ENCODE measurements at places on chromosomes 7 and 10.

DNA sequence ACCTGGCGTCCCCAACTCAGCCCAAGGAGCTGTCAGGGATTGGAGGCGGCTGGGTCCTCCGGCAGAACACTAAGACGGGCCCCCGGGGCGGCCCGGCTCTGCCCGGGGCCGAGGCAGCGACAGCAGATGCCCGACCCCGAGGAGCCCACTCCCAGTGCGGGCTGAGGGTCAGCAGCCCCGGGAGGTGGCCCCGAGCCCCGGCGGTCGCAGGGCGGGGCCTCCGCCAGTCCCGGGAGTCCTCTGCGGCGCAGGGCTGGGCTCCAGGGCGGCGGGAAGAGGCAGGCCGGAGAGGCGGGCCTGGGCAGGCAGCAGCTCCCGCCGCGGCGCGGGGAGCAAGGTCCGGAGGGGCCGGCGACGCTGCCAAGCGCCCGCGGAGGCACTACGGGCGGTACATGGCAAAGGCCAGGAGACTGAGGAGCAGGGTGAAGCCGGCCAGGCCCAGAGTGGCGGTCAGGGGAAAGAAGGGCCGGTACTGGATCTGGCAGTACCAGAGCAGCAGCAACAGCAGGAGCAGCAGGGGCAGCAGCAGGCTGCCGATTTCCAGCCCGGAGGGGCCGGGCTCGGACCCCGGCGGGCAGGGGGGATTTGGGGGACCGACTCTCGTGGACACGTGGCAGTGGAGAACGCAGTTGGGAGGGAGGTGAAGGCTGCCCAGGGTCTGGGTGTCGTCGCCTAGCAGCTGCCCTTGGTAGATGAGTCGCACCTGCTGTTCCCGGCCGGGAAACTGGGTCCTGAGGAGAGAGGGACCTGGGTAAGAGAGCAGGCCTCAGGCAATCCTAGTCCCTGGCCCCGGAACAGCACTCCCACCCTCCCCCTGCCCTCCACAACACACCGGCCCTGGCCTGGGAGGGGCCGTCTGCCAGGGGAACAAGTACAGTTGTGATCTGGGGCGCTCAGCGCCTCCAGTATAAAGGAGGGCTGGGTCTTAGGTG, 827 bp upstream of the FASTK start:
- peaks cover 52% of the 10 kb centered on the region for H3K36me3 ChIP-seq
- DNase-seq: no peak
- H3K4me3 ChIP-seq: peak overlapping the region; percentile 88

GRCh38 chr10:59885430-59886134, 20.8 kb downstream of the CCDC6 start:
- H3K36me3 ChIP-seq: no peaks in the 10 kb centered on the region
- DNase-seq: no peak
- H3K4me3 ChIP-seq: no peak overlapping the region
- no peaks in the 10 kb centered on the region for H3K4me1 ChIP-seq
- H3K27me3 ChIP-seq: no peaks in the 10 kb centered on the region
- H3K27ac ChIP-seq: no peak overlapping the region

DNA sequence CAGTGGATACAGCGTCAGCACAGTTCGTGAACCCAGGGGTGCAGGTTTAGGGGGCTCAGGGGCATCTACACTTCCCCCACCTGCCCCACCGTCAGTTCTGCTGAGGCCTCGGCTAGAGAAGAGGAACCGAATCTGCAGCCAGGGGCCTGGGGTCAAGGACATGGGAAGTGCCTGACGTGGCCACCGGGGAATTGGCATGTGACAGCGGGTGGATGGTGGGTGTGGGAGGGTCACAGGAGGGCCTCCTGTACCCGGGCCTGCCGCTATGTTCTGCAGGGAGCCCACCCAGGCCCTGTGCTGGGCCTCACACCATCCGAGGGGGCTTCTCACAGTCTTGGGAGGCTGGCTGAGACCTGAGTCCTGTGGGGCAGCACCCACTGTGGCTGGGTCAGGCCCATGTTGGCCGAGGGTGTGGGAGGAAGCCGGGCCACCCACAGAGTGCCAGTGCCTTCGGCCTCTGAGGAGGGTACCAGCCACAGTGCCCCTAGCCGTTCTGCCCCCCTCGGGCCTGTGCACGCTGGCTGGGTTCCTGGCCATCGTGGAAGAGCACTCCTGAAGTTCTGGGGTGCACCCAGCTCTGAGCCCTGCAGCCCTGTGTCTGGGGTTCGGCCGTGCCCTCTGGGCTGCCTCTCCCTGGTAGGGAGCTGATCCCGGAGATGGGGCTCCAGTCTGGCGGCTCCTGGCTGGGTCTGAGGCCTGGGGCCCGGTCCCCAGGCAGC, 5.9 kb downstream of the TTYH3 start:
- peak; percentile 51 for DNase-seq
- no peaks in the 10 kb centered on the region for H3K27me3 ChIP-seq
- H3K4me1 ChIP-seq: peaks cover 94% of the 10 kb centered on the region
- peaks cover 61% of the 10 kb centered on the region for H3K36me3 ChIP-seq

DNA sequence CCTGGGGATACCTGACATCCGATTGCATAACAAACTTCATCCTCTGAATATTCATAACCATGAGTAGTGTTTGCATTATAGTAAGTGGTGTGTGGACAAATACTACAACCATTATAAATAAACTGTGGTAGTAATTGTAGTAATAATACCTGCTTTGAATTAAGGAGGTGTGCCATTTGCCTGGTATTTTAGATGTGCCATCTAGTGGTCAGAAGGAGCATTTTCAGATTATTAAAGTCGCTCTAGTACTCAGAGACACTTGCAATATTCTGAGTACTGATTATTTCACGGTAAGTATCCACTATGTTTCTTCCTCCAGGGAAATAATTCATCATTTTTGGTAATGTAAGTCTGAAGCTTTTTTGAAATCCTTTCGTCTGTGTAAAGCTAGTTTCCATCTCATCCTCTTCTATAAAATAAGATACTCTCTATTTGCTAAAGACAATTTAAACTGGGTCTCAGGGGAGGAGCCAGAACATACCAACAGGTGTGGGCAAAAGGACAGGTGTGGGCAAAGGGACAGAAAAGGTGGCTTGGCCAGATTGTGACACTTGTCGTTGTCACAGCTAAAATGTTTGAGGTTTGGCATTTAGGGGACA, 115.3 kb upstream of the WDR11 start:
- no peak for DNase-seq
- no peak overlapping the region for H3K4me3 ChIP-seq
- H3K4me1 ChIP-seq: no peaks in the 10 kb centered on the region
- no peak overlapping the region for H3K27ac ChIP-seq

- no peaks in the 10 kb centered on the region for H3K36me3 ChIP-seq
- H3K4me1 ChIP-seq: no peaks in the 10 kb centered on the region
- H3K27me3 ChIP-seq: no peaks in the 10 kb centered on the region
- no peak overlapping the region for H3K27ac ChIP-seq
Observed at GRCh38 chr7:131664570-131664969, 108.1 kb upstream of the PODXL start.

DNA sequence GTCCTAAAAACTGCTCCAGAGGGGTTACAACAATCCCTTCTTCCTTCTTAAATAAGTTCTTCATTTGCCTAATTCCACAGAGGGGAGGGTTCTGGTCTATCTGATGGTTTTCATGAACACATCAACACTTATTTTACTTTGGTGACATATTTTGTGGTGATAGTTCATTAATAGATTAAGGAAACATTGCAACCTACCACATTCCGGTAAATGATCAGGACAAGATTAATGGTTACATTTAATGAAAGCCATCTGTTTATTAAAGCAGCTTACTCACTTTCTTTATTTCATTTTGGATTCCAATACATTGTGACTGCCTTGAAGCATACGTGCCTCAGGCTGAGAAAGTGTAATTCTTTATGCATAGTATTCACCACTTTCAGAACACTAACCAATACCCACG, 101.0 kb downstream of the SKIDA1 start:
- H3K4me3 ChIP-seq: no peak overlapping the region
- DNase-seq: no peak

- no peaks in the 10 kb centered on the region for H3K36me3 ChIP-seq
- no peak overlapping the region for H3K4me3 ChIP-seq
- no peaks in the 10 kb centered on the region for H3K4me1 ChIP-seq
Observed at GRCh38 chr7:88140947-88141346, 78.9 kb downstream of the SRI start.

DNA sequence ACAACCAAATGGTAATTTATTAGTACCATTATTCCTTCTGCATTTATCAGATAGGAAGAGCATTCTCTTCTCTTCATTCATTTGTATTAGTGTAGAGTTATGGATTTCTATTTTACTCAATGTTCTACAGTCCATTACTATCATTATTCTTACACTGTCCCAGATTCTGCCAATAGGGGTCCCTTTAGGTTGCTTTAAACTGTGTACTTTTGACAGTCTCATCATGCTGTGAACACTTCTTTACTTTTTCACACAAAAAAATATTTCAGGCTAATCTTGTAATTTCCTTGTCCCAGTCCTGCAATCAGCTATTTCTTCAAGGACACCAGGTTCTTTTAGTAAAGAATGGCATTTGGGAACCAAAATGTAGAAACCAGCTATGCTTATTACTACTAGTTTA, 99.3 kb downstream of the ZNF248 start:
- no peaks in the 10 kb centered on the region for H3K36me3 ChIP-seq
- no peak for DNase-seq
- no peaks in the 10 kb centered on the region for H3K27me3 ChIP-seq
- H3K4me3 ChIP-seq: no peak overlapping the region

DNA sequence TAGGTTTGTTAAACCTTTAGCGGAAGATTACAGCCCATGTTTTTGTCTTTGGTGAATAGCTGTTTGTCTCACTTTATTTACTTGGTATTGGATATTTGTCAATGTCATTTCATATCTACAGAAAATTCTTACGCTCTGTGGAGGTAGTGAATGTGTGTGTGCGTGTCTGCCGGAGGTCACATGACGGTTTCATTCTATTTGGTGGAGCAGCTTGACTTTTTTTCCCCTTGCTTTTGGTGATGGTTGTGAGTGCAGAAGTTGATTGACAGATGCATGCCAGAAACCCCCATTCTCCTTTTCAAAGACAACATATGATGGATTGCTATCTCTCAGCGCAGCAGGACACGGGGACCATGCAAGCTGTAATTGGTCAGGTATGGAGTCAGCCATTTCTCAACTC, at the start of gene POU6F2:
Gene POU6F2 (plus strand): TSS at position 225 of the 400 bp plus-strand sequence. CDS start 45 bp downstream, at position 270.
- no peak for DNase-seq
- no peak within 1 kb of the TSS for H3K27ac ChIP-seq
- no peaks in the 10 kb centered on the region for H3K27me3 ChIP-seq
- H3K4me3 ChIP-seq: no peak within 1 kb of the TSS
- H3K4me1 ChIP-seq: peaks cover 7% of the 10 kb centered on the region
- H3K36me3 ChIP-seq: no peaks in the 10 kb centered on the region

GRCh38 chr7:32068411-32069101, 1.7 kb downstream of the PDE1C start:
- no peak for DNase-seq
- H3K36me3 ChIP-seq: no peaks in the 10 kb centered on the region
- peaks cover 6% of the 10 kb centered on the region for H3K4me1 ChIP-seq
- no peak overlapping the region for H3K4me3 ChIP-seq
- H3K27ac ChIP-seq: no peak overlapping the region
